CD4-positive, alpha-beta T cell treated with Interleukin-6 at 100 ng/mL for 8 hours (primary cell): ENCODE measurements at places on chromosomes 3 and 15.

GRCh38 chr3:191492601-191493000 lies 31.6 kb downstream of the PYDC2 start:
- no peak for DNase-seq

DNA sequence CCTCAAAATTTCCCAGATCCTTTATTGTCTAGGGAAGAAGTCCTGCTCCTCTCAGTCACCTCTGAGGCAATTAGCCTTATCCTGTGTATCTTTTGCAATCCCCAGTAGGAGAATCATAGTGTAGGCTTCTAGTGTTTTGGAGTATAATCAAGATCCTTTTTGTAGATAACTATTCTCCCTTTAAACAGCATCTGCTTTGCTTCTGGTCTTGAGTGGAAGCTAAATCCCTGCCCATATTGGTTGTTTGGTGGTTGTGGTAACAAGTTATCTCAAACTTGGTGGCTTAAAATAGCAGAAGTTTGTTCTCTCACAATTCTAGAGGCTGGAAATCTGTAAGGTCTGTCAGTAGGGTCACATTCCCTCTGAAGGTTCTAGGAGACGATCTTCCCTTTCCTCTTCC lies 217.5 kb upstream of the RASGRP1 start:
- no peak for DNase-seq

- DNase-seq: no peak
These were observed 369.7 kb upstream of the PROK2 start for GRCh38 chr3:72154391-72155335.

DNA sequence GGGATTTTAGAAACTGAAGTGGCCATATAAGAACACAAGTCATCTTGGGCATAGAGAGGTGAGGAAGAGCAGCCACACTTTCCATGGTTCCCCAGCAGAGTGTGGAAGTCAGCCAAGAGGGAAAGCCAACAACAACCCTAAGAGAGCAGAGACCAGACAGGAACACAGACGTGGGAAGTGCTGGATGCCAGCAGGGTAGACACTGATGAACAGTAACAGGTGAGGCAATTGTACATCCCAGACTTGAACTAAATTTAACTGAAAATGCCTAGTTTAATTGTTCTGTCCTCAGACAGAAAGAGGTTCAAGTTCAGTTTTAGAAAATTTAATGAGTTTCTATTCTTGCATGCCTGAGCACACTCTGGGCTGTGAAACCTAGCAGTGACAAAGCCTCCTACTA lies 212.1 kb downstream of the ATP8B4 start:
- no peak for DNase-seq

GRCh38 chr3:89364314-89364713 lies 256.9 kb downstream of the EPHA3 start:
- DNase-seq: no peak

DNA sequence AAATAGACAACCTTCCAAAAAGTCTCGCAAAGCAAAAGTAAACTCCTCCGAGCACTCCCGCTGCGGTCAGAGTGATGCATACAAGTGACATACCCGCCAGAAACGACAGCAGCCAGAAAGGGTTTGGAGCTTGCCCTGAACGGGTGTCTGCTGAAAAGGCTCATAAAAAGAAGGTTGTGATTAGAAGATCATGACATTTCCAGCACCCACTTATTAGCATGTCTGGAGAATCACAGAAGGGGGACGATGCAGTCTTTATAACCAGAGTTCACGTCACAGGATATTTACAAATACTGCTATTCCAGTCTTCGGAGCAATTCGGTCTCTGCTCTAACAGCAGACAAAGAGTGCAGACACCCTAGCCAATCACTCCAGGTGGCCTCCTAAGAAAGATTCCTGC lies 59.1 kb upstream of the FRMD4B start:
- no peak for DNase-seq

DNA sequence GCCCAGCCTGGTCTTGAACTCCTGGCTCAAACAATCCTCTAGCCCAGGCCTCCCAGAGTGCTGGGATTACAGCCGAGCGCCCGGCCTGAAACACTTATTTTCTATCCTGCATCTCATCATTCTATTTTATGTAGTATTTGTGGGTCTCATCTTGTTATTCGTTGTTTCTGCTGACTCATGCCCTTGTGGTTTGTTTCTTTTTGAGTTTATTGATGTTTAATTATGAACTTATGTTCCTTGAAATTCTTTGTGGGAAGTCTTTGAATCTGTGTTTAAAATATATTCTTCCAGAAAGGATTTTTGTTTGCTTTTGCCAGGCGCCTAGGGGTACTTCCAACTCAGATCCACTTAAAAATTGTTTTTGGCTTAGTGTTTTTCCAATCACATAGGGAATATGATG lies 78.3 kb upstream of the C15orf39 start:
- no peak for DNase-seq

DNA sequence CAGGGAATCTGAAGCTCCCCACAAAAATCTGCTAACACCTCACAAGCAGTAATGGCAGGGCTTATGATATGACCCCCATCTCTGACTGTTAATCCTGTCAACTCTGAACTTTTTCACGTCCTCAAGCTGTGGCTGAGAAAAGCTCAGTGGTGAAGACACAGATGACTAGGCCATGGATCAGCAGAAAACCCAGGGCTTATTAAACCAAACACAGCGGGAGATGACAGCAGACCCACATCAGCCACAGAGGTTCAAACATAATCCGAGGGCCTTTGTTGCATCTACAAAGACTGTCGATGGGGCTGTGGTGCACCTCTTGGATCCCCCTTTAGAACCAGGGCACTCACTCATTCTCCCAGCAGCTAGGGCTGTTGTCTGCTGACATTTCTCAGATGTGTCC lies 50.4 kb downstream of the GLB1 start:
- DNase-seq: no peak

- no peak for DNase-seq
These were observed 95.7 kb downstream of the OXSM start for GRCh38 chr3:25885544-25885943.

- DNase-seq: no peak
These were observed 800 bp downstream of the DAG1 start for GRCh38 chr3:49470714-49471420.

DNA sequence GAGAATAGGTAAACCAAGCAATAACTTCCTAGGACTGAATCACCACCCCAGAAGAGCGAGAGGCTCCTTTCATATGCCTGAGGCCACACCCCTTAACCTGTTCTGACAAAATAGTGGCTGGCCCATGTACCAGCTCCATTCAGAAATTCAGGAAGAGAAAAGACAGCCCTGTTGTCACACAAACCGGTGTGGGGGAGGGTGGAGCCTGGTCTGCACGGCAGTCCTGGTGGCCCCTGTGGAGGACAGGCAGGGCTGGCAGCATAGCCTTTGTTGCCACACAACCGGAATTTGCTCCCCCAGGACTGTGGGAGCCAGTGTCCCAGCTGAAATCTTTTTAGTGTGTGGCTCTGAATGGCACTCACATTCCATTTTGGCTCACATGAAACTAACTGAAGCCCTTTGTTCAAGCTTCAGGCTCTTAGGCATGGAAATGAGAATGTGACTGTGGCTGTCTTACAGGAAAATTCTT lies 23.8 kb downstream of the RLBP1 start:
- DNase-seq: no peak

- DNase-seq: no peak
These were observed 61.1 kb downstream of the CCNL1 start for GRCh38 chr3:157098823-157099185.

GRCh38 chr15:52417521-52417920 lies 111.2 kb downstream of the MYO5A start:
- DNase-seq: no peak

GRCh38 chr3:102189541-102189940 lies 245.3 kb upstream of the ZPLD1 start:
- DNase-seq: no peak

- DNase-seq: no peak
These were observed 109.3 kb downstream of the GMPS start for GRCh38 chr3:155979746-155980145.

GRCh38 chr15:100276506-100276905 lies 65.3 kb downstream of the ADAMTS17 start:
- no peak for DNase-seq

DNA sequence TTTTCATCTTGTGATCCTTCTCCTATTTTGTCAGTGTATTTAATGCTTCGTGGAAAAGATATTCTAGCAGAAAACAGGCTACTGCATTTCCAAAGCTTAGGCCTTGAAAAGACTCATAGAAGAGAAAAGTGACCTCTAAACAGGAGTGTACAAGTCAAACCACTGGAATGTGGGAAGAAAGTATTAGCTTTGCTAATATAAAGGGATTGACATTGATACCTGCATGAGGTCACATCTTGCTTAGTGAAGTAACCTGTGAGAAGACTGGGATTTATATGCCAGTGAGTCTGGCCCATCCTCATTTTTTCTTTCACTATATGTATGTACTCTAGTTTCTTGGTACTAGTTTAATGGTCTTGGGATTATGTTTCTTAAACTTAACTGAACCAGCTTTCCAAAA lies 132.9 kb upstream of the TMC3 start:
- no peak for DNase-seq

DNA sequence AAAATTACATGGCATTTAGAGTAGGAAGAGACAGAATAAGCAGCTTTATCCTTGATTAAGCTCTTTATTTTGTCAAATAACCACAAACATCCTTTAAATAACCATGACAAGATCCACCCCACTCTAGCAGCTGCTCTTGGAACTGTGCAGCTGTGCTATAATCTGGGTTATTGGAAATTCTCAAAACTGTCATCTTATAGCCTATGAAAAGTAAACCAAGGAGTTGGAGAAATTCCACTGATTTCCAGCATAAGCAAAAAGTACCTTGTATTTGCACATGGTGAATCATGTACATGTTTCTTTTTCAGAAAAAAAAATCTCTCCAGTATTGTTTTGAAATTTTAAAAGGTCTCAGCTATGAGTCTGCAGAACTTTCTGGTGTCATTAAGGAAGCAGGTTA lies 88.8 kb upstream of the ABI3BP start:
- DNase-seq: no peak

DNA sequence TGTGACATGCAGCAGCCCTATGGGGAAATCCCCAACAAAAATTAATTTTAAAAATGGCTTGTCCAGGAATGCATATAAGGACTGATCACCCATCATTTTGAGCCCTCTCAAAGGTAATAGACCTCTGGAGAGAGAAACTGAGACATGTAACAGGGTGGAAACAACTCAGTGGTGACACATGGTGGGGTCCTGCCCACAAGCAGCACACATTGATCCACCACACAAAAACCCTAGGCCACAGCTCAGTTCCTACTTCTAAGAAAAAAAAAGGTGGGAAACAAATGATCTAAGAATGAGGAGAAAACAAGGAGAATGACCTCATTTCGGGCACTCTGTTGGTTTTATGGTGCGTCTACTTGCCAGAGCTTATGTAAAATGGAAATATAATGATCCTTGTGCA lies 1.9 kb upstream of the SLC41A3 start:
- no peak for DNase-seq

- DNase-seq: no peak
These were observed 77.8 kb downstream of the WWTR1 start for GRCh38 chr3:149579838-149580542.

DNA sequence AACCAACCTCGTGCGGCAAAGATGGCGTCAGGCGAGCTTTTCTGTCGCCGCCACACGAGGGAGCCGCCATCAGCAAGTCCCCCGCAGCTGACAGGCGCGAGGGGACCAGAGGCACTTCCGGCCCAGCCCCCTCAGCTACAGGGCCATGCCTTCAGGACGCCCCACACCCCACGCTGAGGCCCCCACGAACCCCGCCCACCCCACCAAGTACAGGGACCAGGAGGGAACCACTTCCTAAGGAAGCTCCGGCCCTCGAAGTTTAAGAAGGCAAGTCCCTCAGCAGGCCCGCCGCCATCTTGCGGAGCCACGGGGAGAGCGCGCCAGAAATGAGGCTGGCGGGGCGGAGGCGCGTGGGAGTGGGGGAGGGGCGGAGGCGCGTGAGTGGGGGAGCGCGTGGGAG lies 790 bp downstream of the DAZL start:
- no peak for DNase-seq
